ENCODE measurements at places on chromosomes 3 and 15.
A peak's percentile ranks its signal among the peaks of the same experiment; 100 is the strongest.

DNA sequence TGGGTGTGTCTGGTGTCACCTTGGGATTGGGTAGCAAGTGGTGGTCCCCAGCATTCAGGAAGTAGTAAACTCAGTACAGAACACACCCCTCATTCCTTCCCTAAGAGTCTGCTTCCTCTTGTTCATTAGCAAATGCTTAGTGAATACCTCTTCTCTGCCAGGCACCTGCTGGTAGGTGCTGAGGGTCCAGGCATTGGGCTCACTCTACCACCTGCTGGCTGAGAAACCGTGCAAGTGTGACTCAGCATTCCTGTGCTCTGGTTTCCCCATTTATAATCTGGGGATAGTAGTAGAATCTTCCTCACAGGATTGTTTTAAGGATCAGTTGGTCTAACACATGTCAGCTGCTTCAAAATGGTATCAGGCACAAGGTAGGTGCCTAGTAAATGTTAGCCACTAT lies 4.8 kb downstream of the SHF start:
- DNase-seq: no peak

DNA sequence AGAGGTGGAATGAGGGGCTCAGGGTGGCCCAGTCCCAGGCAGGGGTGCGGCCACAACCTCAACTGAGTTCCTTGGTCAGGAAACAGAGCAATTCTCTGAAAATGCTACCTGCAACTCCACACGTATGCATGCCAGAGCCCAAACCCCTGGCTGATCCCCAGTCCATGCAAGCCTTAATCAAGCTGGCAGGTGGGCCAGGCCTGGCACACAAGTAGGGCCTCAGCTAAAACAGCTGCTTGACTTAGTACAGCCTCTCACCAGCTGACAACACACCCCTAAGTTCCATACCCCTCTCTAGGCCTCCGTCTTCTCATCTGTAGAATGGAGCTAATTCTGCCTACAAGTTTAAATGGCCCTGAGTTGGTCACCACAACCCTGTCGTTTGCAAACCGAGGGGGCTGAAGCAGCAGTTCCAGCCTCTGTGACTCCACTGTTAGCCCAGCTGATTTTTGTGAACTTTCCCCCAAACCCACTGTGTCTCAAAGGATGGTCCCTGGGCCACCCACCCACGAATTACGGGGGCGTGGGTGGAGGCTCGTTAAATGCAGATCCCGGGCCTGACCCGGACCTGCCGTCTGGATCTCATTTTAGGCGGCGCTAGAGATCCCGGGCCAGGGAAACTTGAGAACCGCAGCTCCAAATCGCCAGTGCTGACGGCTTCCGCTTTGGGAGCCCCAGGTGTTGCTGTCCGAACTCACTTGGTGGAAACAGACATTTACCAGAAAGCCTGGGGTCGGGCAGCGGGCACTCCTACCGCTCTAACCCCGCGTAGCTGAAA lies 927 bp downstream of the CHDH start:
- DNase-seq: no peak

GRCh38 chr3:39651993-39652739 lies 157.2 kb upstream of the MYRIP start:
- no peak for DNase-seq

DNA sequence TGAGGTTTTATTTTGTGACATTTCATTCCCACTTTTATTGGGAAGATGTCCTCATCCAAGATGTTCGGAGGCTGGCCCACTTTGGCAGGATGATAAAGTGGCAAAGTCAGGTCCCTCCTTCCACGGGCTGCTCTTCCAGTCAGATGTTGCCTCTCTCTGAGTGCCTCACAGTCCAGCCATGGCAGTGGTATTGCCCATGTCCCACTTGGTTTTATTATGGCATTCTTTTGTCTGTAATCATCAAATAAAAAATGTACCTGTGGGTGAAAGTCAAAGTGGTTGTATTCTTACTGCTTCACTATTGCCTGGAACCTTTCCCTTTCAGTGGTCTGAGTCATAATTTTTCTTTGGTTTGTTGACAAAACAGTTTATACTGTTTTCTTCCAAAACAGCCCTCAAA lies 20.2 kb downstream of the ARNT2 start:
- no peak for DNase-seq

DNA sequence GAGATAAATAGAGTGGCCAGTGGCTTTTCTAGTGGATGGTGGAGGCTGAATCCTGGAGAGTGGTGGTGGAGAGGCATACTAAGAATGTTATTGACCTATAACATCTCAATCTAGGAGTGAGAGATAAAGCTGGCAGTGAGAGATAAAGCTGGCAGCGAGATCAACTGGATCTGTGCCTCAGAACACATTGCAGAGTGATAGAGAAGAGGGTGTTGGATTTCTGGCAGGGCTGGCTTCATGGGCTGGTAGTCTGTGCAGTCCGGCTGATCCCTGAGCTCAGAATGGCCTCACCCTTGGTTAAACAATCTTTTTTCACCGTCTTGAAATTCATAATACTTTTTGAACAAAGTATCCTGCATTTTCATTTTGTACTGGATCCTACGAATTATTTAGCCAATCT lies 221.2 kb downstream of the NLGN1 start:
- DNase-seq: no peak

- no peak for DNase-seq
Measured at GRCh38 chr3:197595470-197596185, 39.9 kb upstream of the BDH1 start.

GRCh38 chr3:45958321-45958791 lies 15.1 kb downstream of the CXCR6 start:
- DNase-seq: no peak

GRCh38 chr3:117400303-117400702 lies 690.7 kb downstream of the TUSC7 start:
- DNase-seq: no peak

GRCh38 chr15:73754461-73754860 lies 1.3 kb upstream of the INSYN1 start:
- no peak for DNase-seq

- no peak for DNase-seq
Measured at GRCh38 chr3:190003681-190004123, 117.0 kb downstream of the P3H2 start.

GRCh38 chr3:126983653-126984390 lies 907 bp downstream of the PLXNA1 start:
- no peak for DNase-seq

GRCh38 chr3:186109897-186110803 lies 1.3 kb upstream of the ETV5 start:
- no peak for DNase-seq

DNA sequence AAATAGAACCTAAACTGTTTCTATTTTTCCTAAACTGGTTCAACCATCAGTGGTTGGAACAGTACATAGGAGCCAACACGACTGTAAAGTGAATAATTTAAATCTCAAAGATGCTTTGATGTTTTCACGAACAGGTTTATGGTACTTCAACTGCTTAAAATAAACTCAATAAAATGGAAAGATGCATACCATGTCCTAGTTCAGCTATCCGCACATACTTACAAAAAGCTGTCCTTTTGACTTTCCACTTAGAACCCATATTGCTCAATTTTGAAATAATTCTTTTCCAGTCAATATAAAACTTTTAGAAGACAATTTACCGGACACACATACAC lies 902 bp downstream of the CMTM6 start:
- no peak for DNase-seq

- DNase-seq: no peak
Measured at GRCh38 chr15:37038716-37039106, 61.6 kb downstream of the MEIS2 start.

DNA sequence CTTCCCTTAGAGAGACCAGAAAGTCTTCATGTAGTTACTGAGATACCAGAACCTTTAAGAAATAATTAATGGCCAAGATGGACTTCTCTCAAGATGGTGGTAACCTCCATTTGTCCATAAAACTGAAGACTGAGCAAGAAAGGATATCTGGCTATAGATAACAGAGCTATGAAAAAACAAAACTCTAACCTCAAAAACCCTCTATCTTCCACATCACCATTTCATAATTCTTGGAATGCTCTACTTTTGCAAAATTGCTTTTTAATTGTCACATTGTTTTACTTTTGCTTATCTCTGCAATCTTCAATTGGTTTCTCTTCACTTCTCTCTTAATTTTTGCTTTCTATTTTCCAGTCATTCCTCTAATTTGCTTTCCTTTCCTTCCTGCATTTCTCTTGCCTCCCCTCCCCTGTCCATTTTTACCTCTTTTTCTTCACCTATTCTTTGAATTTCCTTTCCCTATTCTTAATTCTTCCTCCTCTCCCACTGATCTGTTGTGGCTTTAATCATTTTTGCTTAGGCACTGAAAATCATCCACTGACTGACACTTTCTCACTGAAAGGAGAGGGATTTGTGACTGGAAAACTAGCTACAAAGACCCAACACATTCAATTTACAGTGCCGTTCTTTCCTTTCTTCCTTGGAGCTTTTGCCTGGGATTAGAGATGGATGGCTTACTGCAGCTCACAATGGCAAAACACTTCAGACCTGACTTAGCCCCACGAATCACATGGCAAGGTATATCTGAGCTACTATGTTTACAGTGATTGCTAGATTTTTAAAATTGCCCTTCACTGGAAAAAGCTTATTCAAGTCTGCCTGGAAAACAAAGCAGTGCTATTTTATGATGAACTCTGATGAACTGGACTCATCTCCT lies 242.8 kb downstream of the CHST2 start:
- DNase-seq: no peak

GRCh38 chr3:134239538-134239937 lies 11.1 kb downstream of the RYK start:
- no peak for DNase-seq

DNA sequence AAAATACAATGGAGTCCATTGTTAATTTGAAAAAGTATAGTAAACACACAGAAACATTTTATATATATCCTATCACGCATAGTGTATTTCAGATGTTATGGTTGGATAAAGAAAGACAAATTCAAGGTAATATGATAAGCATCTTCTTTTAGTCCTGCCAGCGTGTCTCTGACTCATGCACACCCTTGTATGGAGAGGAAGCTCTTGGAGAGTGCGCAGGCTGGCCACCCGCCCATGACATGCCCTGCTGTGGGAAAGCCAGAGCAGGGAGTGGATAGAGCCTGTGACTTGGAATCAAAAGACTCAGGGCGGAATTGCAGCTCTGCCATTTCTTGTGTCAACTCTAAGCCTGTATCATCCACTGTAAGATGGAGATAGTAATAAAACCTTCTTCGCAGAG lies 23.0 kb upstream of the COPG1 start:
- peak; percentile 87 for DNase-seq

DNA sequence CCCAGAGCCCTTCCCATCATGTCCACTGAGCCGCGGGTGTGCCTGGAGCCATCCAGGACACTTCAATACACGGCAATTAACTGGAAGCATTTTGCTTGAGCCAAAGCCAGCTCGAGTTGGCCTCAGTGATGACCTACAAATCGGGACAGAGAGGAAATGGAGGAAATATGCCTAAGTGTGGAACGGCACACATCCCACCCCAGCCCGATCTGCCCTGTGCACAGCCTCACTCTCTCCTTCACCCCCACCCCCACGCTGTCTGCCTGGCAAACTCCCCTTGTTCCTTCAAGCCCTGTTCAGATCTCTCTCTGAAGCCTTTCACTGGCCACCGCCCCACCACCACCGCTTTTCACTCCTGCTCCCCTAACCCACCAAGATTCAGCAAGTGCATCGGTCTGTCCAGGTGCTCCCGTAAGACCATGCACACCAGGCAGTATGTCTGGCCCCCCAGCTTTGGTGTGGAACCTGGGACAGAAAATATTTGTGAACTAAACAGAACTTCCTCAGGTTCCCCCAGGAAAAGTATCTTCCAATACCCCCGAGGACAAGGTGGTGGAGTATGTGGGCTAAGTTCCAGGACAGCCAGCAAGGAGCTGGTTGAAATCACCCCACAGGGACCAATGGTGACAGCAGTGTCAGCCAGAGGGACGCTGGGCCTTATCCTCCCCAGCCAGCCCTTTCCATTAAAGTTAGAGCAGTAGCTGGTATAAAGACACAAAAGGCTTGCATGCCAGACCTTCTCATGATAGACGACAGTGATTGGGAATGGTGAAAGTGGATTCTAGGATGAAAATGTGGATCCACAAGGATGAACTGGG lies 83.7 kb downstream of the VGLL4 start:
- DNase-seq: peak; percentile 34

- no peak for DNase-seq
Measured at GRCh38 chr3:154191520-154191919, 70.3 kb downstream of the ARHGEF26 start.

DNA sequence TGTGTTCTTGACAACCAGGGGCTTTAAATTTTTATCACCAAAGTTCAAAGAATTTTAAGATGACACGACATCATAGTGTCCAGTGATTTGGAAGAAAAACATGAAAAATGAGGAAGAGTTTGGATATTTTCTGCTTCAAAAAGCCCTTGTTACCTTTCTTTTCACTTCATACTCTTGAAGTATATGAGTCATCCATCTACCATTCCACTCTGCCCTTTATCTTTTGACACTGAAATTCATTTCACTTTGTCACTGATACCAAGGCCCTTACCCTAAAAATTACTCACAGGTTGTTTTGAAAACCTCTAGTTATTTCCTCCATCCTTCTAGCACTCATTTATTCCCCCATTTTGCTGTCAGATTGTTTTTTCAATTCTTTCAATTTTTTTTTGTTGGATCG lies 42.7 kb downstream of the OR5H15 start:
- no peak for DNase-seq

GRCh38 chr15:61126811-61127210 lies 102.3 kb downstream of the RORA start:
- no peak for DNase-seq

GRCh38 chr3:37979541-37980461 lies 10.8 kb upstream of the VILL start:
- DNase-seq: no peak

- no peak for DNase-seq
Measured at GRCh38 chr3:155554777-155555451, 190.0 kb downstream of the PLCH1 start.

GRCh38 chr15:100295939-100296565 lies 45.7 kb downstream of the ADAMTS17 start:
- DNase-seq: no peak

DNA sequence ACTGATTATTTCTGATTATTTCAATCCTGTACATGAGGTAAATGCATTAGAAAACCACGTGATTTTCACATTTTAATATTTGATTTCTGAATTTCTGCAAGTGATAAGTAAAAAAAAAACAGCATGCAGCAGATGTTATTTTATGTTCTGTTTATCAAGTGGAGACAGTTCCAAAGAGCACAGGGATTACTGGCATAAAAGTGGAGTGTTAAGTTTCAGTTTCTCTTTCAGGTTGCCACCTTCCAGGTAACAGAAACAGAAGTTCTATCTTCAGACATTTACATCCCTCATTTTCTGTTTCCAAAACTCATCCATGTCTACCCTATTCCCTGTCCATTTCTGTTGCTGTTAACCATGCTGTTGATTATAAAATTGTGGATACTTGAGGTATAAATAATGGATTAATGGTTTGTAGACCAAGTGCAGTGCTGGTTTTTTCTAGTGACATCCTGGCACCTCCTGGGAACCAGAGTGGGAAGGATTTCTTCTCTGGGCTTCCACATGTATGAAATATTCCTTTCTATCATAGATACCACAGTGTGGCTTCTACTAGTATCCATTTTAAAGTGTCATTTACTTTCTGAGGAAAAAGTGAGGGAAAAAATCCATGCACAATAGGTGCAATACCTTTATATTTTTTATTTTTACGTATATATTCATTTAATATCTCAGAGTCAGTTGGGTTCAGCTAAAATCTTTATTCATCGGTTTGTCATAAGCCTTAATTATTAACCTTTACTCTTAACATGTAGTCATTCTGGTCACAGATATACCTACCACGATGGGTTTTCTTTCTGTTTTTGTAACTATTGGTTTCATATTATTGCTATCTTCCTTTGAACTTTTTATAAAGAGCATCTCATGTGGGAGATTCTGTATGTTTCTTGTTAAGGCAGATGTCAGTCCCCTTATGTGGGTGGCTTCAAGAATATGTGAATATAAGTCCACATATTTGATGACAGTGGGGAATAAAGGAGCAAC lies 1010.0 kb downstream of the SQOR start:
- no peak for DNase-seq

GRCh38 chr3:89260721-89261120 lies 153.3 kb downstream of the EPHA3 start:
- DNase-seq: no peak
